ENCODE measurements at places on chromosomes 4 and X. TPM values are rescaled to one million over a fixed set of nuclear protein-coding genes. Genes with fewer than 3 reads are reported as not detected.

Gene MAGEA8
- total RNA-seq, result not detected

Gene LRBA
- 77.9 TPM for total RNA-seq

Gene VCX2
- not detected for total RNA-seq

GRCh38 chr4:2217726-2218125 lies 24.2 kb downstream of the HAUS3 start:
- DNase-seq, result no peak

- no peak for DNase-seq
Observed at GRCh38 chrX:42930951-42931350, 153.0 kb upstream of the PPP1R2C start.

- no peak for DNase-seq
Observed at GRCh38 chrX:20011608-20012007, 20.7 kb upstream of the BCLAF3 start.

- no peak for DNase-seq
Observed at GRCh38 chrX:68588602-68589371, 58.7 kb upstream of the STARD8 start.

DNA sequence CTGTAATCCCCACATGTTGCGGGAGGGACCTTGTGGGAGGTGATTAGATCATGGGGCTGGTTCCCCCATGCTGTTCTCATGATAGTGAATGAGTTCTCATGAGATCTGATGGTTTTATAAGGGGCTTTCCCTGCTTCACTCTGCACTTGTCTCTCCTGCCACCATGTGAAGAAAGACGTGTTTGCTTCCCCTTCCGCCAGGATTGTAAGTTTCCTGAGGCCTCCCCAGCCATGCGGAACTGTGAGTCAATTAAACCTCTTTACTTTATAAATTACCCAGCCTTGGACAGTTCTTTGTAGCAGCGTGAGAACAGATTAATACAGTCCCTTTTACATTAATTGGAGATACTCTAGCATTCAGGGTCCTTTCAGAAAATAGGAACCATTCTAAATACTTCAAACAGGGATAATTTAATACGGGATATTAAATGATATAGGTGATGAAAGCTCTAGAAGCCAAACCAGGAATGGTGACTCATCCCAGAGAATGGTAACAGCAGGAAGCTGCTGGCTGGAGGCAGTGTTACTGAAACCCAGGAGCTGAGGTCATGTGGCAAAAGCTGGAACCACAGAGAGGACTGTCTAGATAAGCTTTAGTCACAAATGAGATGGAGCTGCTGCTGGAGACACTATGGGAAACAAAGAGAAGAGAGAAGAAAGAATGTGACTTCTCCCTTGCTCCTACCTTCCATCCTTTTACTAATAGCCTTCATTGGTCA lies 57.3 kb downstream of the GSTCD start:
- no peak for DNase-seq

DNA sequence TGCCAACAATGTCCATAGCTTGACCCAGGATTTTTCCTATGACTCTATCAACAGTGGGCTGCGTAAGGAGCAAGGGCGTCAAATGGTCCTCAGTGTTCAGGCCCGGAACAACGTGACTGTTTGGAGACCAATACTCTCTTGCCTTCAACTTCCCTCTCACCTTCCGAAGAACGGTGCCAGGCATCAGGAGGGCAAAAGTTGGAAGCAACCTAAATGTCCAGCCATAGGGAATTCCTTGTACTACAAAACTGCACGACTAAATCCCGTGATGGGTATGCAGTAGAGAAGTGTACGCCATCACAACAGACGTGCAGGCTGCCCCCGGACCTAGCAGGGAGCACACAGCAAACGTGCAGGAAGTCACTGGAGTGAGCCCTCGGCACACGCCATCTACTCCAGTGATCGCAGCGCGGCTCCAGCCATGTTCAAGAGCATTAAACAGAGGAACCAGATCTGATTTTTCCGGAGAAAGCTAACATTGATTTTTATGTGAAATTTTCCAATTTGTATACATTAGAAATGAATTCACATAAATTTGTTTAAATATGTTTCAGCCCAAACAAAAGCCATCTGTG lies 79.0 kb downstream of the JAKMIP1 start:
- DNase-seq, result no peak

Measured in activated naive CD4-positive, alpha-beta T cell treated with anti-CD3 and anti-CD28 coated beads, Interleukin-2, amount 50 U/mL, for 72 hours (primary cell).